ENCODE measurements at places on chromosomes 7 and 10.

DNA sequence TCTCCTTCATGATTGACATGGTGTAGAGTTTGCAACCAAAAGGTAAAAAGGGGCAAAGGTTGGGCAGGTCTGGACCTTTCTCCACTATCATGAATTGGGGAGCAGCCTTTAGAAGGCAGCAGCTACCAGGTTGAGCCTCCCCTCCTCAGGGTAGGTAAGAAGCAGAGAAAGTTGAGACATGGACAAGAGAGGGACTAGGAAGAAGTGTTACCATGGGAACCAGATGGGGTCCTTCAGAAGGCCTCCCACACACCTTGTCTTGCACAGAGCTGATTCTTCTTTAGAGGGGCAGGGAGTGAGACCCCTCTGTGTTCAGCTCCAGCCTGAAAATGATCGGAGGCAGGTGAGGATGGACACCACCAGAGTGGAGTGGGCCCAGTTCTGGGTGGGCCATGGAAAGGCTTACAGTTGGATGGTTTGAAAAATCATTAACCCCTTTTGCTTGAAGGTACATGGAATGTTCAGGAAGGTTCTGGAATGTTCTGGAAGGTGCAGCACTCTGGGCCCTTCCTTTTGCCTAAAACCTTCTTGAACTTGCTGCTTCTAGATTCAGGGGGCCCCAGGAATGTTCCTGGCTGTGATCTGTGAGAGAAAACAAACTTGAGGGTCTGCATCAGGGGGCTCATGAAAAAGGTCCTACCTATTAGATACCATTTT, 7.0 kb downstream of the VPS37D start:
- DNase-seq = no peak

GRCh38 chr7:157775560-157776332, 438.9 kb downstream of the DNAJB6 start:
- no peak for DNase-seq

GRCh38 chr7:828793-829561, 3.3 kb upstream of the SUN1 start:
- no peak for DNase-seq

- no peak for DNase-seq
These were observed 119.9 kb downstream of the HPSE2 start for GRCh38 chr10:99115703-99116102.

GRCh38 chr7:136030867-136031318, 53.7 kb upstream of the MTPN start:
- no peak for DNase-seq

DNA sequence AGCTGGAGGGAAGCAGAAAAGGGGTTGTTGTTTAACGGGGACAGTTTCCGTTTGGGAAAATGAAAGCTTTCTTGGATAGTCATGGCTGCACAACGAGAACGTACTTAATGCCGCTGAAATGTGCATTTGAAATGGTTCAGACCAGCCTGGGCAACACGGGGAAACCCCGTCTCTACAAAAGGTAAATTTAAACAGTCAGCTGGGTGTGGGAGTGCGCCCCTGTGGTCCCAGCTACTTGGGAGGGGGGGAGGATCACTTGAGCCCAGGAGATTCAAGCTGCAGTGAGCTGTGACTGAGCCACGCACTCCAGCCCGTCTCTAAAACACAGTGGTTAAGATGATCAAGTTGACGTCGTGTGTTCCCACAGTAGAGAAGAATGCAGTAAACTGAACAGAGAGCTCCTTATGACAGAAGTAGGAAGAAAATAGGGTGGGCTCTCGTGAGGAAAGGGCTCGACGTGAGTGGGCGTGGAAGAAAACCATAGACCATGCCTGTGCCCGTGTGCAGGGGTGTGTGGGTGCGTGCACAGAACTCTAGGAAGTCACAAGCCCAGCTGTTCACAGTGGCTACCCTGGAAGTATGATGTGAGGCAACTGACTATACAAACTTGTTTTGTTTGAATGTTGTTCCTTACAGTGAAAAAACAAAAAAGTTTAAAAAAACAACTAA, 4.1 kb upstream of the FUOM start:
- DNase-seq = no peak

DNA sequence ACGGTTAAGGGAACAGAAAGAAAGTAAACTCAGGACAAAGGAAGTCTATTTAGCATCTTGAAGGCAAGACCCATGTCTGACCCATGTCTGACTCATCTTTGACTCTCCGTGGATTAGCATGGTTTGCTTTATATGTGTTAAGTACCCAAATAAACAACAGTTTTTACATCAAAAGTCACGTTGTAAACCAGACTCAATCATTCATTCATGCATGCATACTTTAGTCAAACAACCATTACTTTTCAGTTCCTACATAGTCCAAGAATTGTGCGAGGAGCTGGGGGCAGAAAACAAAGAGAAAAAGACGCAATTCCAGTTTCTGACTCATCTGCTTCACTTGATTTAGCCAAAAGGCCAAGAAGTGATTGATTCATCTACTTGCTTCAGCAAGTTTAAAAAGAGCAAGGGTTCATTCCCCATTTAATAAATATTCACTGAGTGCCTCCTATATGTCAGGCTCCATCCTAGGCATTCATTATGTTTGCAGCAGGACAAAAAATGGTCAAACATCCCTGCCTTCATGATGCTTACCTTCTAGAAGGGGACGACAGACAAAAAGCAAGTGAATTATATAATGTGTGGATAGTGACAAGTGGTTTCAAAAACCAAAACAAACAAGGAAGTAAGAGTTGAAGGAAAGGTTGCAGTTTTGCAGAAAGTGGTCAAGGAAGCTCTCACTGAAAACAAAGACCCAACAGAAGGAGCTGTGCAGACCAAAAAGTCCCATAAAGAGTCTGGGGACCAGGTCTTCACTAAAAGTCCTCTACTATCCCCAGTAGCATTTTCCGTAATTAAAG, 116.2 kb downstream of the FAM107B start:
- no peak for DNase-seq

DNA sequence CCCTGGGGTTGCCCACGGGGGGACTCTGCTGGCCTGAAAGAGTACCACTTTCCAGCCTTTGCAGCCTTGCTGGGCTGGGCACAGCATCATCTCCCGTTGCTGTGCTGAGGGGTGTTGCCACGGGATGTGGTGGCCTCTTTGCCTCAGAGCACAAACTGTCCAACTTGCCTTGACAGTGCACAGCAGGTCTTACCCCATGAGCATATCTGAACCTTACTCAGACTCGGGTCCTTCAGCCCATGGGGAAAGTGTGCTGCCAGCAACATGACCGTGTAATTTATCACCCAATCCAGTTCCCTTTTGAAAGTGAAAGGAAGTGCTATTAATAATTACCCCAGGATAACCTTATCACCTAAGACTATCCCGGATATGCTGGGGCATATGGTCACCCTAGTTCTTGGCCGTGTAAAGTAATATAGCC, 46.8 kb downstream of the TBXAS1 start:
- DNase-seq = no peak

DNA sequence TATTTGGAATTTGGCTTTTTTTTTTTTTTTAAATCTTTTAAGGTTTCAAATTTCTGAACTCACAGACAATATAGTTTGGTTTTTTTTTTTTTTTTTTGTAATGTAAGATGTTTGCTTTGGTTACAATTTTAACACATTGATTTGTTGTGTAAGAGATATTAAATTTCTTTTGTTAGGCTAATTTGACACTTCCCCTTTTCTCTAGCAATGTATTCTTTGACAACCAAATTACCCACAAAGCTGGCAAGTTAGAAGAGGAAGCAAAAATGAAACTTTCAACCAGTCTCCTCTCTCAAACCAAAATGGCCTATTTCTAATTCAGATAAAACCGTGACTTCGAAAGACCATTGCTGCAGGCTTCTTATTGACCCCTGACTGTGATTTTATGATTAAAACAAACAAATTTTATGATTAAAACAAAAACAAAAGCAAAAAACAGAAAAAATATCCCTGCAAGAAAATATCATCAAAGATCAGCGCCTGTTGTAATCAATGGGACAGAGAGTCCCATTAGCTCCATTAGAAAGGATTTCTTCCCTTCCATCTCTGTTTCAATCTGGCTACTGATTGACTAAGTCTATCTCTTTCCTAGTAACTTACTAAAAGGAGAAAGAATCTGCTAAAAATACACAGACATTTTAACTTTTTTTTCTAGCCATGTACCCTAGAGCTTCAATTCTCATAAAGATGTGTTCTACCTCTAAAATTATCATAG, 489.2 kb downstream of the MDFIC start:
- DNase-seq = no peak

GRCh38 chr10:122553341-122553740, 7.2 kb upstream of the DMBT1 start:
- no peak for DNase-seq

DNA sequence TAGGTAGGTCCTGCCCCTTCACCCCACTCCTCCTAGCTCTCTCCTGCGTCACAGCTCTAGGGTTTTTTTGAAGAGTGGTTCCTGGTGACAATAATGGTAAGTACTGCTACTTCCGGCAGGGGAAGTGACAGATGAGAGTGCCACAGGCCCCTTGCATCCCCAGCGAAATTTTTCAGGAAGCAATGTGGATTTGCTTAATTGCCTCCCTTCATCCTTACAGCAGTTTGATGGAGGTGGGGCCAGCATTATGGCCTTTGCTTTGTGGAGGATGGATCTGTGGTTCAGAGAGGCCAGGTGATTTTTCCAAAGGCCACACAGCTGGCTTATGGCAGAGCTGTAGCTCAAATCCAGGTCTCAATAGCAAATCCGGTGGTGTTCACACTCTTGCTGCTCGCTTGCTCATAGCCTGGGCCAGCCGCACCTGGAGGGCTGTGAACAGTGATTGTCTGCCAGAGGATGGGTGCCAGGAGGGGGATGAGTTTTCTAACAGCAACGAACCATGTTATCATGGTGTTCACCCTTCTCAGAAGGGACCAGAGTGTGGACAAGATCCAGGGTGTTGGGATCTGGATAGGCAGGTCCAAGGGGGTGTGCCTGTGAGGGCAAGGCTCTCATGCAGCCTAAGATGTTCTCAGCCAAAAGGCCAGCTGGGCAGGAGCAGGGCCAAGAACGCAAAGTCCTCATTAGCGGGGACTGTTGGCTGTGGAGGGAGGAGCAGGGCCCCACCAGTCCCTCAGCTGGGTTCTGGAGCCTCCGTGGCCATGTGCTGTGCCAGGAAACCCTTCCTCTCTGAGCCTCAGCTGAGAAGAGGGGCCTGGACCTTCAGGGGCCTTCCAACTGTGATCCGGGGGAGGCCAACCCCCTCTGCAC, 89.0 kb downstream of the EMX2 start:
- DNase-seq = no peak

DNA sequence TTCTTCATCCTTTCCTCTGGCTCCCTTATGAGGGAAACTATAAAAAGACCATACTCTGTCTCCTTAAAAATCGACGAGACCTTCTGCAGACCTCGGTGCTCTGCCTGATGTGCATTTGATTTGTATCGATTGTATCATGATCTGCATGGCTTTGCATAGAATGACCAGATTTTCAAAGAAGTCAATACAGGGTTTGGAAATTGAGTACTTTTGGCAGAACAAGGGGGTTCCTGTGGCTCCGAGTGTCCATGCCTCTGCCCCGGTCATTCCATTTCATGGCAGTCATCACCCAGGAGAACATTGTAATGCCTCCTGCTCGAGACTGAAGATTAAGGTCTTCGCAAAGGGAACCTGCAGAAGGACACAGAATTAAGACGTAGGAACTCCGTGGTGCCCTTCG, 685 bp downstream of the CASP2 start:
- no peak for DNase-seq

- no peak for DNase-seq
These were observed 8.6 kb downstream of the SHH start for GRCh38 chr7:155803418-155804376.

DNA sequence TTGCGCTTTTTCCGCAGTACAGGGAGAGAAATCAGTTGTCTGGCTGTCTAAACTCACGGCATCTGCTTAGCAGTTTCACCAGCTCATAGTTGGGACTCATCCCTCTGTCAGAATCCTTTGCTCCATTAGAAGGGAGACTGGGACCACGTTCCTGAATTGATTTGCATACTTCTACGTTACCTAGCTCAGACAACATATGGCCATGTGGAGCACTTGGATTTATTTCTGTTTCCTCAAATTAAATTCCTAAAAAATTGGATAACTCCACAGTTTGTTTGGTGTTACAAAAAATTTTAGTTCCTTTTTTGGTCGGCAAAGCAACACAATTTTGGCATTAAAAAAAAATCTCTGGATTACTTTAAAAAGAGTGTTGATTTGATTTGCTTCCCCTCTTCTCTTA, 614.0 kb downstream of the AUTS2 start:
- DNase-seq = no peak

DNA sequence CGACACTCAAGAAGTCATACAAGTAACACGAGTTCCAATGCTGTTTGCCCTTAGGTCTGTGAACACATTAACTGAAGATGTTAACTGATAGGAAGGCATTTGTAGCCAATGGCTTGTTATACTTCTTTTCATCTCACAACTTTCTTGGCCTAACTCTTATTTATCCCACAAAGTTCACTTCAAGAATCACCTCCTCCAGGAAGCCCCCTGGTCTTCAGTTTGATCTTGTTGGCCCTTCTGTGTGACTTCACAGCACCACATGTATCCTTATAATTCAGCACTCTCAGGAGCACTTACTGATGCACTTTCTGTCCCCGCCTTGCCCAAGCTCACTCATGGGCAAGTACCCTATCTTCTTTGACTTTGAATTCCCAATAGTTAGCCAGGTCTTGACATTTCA, 159.6 kb downstream of the RAPGEF5 start:
- no peak for DNase-seq
